ENCODE measurements at places on chromosomes 5 and 9.

DNA sequence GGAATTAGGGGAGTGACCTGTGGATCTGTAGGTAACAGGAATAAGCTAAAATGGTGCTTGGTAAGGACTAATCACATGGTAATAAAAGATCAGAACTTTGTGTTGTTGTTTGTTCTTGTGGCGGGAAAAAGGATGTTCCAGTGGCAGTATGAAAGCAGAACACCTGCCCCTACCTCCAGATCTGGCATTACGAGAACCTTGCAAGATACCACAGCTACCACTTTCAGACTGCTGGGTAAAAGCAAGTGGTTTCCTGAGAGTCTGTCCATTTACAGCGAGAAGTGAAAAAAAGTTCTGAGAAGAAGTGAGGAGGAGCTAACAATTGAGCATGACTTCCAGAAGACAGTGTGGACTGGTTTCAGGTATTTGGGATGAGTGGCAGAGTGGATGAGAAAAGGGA lies 252.5 kb downstream of the TLE4 start:
- no peak for DNase-seq

GRCh38 chr9:106860721-106861639 lies 2.0 kb upstream of the ZNF462 start:
- no peak for DNase-seq

GRCh38 chr5:36646100-36646499 lies 39.7 kb downstream of the SLC1A3 start:
- DNase-seq, result no peak

GRCh38 chr9:91178281-91179236 lies 183.2 kb downstream of the AUH start:
- no peak for DNase-seq

DNA sequence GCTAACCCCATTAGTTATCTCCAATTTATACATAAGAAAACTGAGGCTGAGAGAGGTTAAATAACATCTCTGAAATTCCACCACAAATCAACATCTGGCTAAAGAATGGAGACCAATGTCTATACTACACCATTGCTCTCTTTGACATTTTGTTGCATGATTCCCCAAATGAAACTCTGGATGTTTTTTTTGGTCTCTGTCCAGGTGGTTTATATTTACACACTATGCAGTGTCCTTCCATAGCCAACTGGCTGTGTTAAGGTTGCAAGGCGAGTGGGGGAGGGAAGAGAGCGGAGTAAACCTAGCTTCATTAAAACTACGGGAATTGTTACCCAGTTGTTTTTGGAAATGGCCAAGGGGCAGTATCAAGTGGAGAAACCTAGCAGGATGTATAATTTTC lies 67.2 kb downstream of the KIF4B start:
- DNase-seq, result no peak

GRCh38 chr9:70519912-70520724 lies 105.7 kb upstream of the KLF9 start:
- DNase-seq, result peak; percentile 25

DNA sequence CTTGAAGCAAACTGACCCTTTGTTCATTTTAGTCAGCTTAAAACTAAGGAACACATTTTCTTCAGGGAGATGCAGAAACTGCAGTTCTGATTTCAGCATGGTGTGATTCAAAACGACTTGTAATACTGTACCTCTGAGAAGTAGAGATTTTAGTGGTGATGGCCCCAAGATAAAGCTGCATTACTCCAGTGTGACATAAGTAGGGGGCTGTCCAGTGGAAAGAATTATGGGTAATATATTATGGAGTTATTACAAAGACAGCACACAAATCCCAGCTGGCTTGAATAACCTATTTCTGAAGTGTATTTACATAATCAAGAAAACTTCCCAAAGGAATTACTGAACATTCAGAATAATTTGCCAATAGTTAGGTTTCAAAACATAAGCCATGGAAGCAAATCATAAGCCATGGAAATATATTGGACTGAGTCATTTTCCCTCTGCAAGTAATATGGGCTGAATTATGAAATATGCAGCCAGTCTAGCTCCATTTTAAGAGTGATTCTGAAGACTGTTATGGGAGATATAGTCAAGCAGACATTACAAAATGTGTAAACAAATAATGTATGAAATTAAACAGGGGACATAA lies 133.7 kb upstream of the FBXL17 start:
- no peak for DNase-seq

GRCh38 chr9:110807956-110808598 lies 139.5 kb downstream of the MUSK start:
- DNase-seq, result no peak

DNA sequence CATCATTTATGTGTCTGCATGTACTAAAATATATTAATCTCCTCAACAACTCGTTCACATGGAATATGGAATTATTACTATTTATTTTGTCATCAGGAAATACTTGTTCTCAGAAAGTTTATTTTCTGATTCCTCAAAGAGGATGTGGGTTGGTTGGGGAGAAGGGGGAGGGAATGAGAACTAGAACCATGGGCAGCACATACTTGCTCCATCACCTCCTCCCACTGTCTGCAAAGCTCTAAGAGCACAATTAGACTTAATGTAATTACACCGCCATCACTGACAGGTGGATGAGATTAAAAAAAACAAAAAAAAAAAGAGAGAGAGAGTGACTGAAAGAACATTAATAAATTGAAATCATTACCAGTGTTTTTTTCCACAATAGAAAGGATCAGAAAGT lies 98.2 kb downstream of the OXCT1 start:
- no peak for DNase-seq

DNA sequence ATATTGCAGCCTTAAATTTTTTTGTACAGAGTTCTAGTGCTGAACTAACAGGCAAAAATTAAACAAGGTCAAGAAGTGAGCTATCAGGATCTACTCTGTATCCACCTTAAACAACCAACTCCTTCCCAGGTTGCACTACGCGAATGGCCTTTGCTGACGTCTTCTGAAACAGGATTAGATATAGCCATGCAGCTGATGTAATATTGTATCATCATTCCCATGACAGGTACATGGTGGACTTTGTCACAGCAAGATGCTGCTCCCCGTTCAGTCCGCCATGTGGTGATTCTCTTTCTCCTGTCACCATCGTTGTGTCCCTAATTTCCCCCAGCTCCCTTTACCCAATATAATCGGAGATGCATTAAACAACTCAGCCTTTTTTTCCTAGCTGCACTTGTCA lies 328.9 kb downstream of the DEPDC1B start:
- DNase-seq, result no peak

DNA sequence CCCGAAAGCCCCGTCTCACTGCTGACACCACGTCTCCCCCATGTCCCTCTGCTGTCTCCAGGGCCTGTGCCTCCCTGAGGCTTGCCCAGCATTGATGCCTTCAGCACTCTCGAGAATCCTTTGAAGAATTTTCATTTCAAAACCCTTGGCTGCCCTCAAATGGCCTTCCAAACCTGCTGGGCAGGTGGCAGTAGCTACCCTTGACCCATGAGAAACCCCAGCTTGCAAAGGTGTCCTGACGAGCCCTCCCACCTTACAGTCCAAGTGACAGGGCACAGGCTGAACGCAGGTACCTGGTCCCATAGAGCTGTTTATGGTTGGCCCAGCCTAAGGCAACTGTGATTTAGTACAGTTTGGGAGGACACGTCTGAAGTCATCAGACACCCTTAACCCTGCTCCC lies 97.2 kb upstream of the SPIN1 start:
- DNase-seq, result no peak

GRCh38 chr9:114503009-114503408 lies 2.3 kb downstream of the WHRN start:
- no peak for DNase-seq

- DNase-seq, result no peak
Measured at GRCh38 chr9:38689678-38690077, 30.3 kb downstream of the FAM240B start.

GRCh38 chr5:138695781-138696180 lies 57.4 kb upstream of the CTNNA1 start:
- no peak for DNase-seq

GRCh38 chr5:123719004-123719403 lies 207.0 kb downstream of the CSNK1G3 start:
- no peak for DNase-seq

- no peak for DNase-seq
Measured at GRCh38 chr9:102700936-102701335, 294.2 kb upstream of the CYLC2 start.

DNA sequence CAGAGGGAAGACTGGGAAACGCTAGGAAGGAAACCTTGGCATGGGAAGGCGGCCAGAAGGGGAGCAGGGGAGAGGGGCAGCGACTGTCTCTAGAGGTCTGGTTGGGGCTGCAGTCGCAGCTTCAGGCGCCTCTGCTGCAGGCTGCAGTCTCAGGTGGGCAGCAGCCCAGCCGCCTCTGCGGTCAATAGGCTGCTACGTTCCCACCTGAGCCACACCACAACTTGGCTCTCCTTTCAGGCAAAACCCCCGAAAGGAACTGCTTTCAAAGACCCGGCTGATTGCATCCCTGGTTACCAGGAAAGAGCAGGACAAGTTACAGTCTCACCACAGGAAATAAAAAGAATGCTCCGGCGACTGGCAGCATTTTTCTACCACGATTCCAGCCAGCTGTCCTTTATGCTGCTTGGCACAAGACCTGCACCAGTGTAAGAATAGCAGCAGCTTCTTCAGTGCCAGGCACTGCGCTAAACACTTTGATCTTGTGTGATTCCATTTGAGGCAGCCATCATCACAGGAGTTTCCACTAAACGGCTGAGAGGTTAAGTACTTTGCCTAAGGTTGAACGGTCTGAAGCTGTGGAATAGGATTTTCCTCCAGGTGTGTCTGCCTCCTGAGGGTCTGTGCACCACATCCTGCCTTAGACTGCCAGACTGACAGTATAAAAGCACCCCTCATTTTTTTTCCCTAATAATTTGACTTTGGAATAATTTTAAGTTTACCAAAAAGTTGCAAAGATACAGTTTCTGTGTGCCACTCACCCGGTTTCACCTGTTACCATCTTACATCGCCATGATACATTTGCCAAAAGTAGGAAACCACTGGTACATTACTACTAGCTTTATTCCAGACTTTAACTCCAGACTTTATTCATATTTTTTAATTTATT lies 7.5 kb downstream of the RPS14 start:
- DNase-seq, result no peak

DNA sequence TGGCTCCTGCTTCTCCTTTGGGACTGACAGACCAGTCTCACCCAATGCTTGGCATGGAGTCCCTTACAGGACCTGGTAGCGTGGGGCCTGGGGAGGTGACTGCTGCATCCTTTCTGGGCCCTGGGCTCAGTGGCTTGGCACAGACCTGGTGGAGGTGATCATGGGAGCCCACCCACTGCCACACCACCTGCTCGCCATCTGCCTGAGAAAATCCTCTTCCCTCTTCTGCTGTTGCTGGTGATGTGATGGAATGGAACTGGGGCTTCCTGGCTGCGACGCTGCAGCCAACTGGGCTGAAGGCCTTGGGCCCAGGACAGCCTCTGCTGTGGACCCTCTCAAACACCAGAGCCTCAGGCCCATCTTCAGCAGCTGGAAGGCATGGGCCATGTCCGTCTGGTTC lies 122.5 kb upstream of the PANK3 start:
- DNase-seq, result no peak

DNA sequence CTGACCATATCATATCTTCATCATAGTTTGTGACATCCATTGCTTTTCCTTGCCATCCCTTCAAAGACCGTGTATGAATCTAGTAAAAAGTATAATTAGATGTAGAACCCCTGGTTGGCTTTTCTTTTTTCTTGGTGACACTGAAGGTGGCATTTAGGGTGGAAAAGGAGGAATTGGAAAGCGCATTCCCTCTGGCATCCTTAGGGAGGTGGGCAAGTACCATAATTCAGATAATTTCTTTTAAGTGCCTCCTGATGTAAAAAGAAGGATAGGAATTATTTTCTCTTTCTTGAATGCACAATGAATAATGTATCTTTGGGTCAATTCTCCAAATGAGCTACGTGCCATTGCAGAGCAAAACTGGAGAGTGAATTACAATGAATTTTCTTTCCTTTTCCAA lies 73.2 kb upstream of the SMARCA2 start:
- DNase-seq, result no peak

DNA sequence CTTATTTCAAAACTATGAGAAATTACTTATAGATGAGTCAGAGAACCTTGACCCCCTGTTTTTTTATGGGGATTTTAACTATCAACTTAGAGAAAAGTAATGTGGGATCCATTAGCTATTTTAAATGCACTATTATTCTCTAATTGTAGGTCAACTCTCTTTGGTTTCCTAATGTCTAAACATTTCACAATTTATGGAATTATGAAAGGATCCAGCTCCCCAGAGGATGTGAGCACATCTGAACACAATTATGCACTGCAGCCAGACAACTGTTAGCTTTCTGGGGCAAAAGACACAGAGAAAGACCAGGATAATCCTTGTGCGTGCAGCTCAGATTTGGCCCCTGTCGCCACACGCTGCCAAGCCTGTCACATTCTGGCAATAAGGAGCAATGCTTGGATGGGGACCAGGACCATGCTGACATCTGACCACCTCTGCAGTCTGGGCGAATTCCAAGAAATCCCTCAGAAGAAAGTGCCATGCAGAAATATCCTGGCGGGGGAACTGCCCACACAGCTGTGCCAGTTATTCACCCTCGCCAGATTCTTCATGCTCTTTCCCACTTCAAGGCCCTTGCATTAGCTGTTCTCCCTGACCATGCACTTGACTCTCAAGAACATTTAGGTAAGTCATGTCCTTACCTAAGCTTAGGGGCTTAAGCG lies 22.2 kb upstream of the CMBL start:
- DNase-seq, result no peak

DNA sequence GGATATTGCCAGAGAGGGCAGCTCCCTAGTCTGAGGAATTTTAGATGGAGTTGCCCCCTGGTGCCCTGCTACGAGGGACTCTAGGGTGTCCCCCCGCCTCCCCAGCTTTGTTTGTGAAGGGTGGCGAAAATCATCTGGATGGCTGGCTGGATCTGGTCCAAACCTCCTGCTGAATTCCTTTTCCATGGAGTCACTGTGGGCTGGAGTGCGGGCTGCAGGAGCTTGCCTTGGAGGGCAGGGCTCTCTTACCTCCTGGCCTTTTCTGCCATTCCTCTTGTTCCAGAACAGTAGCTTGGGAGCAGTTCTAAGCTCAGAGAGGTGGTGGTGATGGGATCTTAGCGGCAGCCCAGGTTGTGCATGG lies 2.1 kb downstream of the SYNPO start:
- no peak for DNase-seq

- no peak for DNase-seq
Measured at GRCh38 chr5:160457252-160457651, 35.6 kb downstream of the PTTG1 start.

- no peak for DNase-seq
Measured at GRCh38 chr5:135628771-135629563, 50.2 kb upstream of the CXCL14 start.

DNA sequence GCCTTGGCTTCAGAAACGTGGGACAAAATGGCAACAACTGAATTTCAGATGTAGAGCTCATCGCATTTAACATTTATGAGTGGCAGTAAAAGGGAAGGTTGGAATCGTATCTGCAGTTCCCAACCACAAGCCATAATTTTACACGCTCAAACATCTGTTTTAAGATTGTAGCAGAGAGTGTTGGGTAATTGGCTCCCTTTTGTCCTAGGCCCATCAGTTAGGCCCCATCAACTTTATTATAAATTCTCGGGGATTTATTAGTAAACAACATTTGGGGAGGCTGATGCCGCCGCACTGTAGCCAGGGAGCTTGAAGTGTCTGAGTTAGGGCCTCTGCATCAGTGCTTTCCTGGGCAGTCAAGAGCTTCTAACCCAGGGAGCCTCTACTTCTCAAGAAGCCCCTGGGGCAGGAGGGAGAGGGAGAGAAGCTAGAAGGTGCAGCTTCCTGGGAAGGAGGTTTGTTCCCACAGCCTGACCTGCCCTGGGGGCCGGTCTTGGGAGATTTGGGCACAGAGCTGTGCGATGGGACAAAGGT lies 66.2 kb downstream of the HSPA4 start:
- no peak for DNase-seq

GRCh38 chr9:88322906-88323566 lies 65.2 kb upstream of the SPIN1 start:
- peak; percentile 28 for DNase-seq

GRCh38 chr5:175718401-175719108 lies 60.7 kb downstream of the HRH2 start:
- DNase-seq, result peak; percentile 75
